ENCODE measurements at places on chromosomes 2 and 18. TPM values are rescaled to one million over a fixed set of nuclear protein-coding genes. Genes with fewer than 3 reads are reported as not detected.

Gene UGT1A5
- not detected for total RNA-seq

Gene CAPN14
- total RNA-seq, result 0.98 TPM

Gene HOXD13
- total RNA-seq, result not detected

Gene HDLBP
- total RNA-seq, result 122 TPM

Gene NEU4
- total RNA-seq, result 1.5 TPM

Gene HYCC2
- 42.0 TPM for total RNA-seq

Gene ZNG1B
- 37.9 TPM for total RNA-seq

Gene SNED1
- total RNA-seq, result 3.2 TPM
